ENCODE measurements at places on chromosomes 12 and 14.

DNA sequence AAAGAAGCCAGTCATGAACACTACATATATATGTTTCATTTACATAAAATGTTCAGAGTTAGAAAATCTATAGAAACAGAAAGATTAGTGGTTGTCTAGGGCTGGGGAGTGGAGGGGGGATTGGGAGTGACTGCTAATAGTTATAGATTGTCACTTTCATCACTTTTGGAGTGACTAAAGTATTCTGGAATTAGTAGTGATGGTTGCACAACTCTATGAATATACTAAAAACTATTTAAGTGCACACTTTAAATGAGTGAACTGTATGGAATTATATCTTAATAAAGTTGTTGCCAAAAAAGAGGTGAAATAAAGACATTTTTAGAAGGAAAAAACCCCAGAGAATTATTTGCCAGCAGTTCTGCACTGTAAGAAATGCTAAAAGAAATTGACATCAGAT is 9.5 kb downstream of the CATSPERB start:
- no peak for DNase-seq

- DNase-seq: no peak
These were observed 41.9 kb downstream of the CYP46A1 start for GRCh38 chr14:99725774-99726537.

- DNase-seq: no peak
These were observed 780.5 kb downstream of the NRXN3 start for GRCh38 chr14:78950649-78951048.

DNA sequence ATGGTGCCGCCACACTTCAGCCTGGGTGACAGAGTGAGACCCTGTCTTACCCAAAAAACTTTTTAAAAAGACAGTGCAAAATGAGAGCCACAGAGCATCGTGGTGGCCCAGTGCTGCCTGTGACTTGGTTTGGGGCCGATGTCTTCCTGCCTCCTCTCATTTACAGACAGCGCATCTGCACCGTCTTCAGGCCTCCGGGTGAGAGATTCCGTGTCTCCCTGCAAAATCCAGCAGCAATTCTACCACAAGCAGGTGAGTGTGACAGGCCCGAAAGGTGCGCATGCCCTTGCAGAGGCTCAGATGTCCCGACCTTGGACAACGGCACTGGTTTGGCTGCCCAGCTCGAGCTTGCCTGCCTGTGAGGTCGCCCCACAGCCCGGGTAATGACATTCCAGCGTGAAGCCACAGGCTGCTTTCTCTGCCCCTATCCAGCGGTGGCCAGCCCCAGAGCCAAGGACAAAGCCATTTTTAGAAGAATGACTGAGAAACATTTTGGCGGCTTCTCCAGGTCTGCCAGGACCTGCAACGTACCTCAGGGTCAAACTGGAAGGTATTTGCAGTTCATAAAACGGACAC is 70.3 kb upstream of the RFLNA start:
- DNase-seq: no peak

DNA sequence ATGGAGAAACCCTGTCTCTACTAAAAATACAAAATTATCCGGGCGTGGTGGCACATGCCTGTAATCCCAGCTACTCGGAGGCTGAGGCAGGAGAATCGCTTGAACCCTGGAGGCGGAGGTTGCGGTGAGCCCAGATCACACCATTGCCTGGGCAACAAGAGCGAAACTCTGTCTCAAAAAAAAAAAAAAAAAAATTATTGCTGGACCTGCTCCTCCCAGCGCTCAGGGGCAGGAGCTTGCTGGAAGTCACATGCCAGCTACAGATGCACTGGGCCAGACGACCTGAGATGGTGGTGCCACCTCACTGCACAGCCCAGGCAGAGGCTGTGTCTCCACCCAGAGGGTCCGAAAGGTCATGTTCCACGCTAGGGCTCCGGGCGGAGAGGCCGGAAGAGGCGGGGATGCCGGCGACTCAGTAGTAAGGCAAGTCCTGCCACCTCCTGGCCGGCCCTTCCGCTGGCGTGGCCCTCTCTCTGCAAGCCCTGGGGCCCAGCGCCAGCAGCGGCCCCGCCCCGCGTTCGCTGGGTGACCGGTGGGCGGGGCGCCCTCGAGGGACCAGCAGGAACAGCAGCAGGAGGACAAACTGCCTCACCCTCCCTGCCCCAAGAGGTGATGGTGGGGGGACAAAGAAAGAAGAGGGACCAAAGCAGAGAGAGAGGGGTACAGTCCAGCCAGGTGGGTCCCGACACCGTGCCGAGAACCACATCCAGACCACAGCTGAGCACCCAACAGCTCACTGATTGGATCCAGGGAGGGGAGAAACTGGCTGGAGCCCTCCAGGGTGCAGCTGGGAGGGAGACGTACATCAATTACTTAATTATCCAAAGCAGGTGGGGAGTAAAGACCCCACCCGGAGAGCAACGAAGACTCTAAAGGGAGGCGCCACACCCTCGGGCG is 3.6 kb upstream of the RHOF start:
- DNase-seq: no peak

- no peak for DNase-seq
These were observed 91.4 kb downstream of the PLEKHA5 start for GRCh38 chr12:19220852-19221466.

- no peak for DNase-seq
These were observed 2.6 kb downstream of the ARF6 start for GRCh38 chr14:49895480-49895879.

DNA sequence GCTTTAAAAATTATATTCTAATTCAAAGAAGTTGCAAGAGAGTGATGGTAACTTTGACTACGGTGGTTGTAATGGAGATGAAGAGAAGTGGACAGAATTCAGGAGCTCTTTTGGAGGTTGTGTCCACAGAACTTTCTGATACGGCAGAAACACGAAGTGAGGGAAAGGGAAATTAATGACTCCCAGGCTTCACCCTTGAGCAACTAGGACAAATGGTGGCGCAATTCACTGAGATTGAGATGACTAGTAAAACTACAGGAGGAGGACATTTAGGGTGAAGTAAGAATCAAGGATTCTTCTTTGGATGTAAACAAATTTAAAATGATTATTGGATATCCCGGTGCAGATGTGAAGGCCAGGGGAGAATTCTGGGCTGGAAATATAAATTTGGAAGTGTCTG is 212.6 kb downstream of the PTPRO start:
- no peak for DNase-seq

- no peak for DNase-seq
These were observed 23.5 kb upstream of the CFAP54 start for GRCh38 chr12:96465896-96466295.

- no peak for DNase-seq
These were observed 18.1 kb upstream of the IAPP start for GRCh38 chr12:21354641-21355040.

GRCh38 chr12:57751432-57751787 is 700 bp downstream of the CDK4 start:
- DNase-seq: no peak

- DNase-seq: no peak
These were observed 55.6 kb downstream of the GTF2A1 start for GRCh38 chr14:81165188-81165587.

DNA sequence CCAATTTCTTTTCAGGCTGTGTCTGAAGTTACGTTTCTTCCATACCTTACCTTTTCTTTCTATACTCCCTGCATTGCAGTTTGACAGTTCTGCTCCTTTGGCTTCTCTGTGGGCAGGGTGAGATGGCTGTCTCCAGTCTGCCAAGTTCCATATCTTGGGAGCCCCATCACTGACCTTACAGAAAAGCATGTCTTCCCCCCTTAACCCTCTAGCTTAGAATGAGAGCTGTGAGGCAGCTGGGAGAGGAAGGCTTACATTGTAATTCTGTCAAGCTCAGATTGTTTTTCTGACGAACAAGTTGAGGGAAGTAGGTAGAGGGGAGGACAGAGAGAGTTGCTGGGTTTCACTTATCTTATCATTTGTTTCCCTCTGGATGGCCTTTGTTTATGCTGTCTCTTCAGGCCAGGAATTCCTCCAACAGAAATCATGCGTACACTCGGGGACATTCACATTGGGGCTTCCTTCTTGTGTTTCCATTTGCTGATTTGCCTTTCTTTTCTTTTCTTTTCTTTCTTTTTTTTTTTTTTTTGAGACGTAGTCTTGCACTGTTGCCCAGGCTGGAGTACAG is 9.3 kb downstream of the DAAM1 start:
- DNase-seq: no peak

DNA sequence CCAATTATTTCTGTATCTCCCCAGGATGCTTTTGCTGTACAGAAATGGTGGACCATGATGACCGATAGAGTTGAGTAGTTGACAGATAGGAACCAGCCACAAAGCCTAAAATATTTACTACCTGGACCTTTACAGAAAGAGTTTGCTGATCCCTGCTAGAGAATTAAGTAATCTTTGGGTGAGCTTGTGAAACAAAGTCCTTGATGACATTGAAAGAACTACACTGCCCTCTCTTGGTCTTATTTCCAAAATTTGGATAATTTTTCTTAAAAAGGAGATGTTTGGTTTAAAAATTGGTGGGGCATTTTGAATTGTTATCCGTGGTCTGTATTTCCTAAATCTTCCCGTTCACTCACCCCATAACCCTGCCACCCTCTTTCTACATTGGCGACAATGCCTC is 13.7 kb upstream of the TCTN1 start:
- DNase-seq: no peak
